ENCODE measurements at places on chromosomes 6 and 20.

DNA sequence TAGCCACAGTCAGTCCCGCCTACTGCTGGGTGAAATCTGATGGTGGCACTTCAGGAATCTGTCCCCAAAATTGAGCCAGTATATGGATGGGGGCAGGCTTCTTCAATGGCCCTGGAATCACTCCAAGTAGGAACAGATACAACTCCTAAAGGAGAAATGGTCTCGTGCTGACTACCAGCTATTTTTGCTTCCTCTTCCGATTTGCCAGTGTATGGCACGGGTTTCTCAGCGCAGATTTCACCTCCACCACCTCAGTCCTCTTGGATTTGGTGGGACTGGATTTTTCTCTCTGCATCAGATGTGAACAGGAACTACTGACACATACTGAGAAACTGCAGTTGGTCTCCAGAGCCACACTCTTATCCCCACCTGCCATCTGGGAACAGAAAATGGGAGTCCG is 27.2 kb downstream of the PNPLA1 start:
- DNase-seq = no peak

DNA sequence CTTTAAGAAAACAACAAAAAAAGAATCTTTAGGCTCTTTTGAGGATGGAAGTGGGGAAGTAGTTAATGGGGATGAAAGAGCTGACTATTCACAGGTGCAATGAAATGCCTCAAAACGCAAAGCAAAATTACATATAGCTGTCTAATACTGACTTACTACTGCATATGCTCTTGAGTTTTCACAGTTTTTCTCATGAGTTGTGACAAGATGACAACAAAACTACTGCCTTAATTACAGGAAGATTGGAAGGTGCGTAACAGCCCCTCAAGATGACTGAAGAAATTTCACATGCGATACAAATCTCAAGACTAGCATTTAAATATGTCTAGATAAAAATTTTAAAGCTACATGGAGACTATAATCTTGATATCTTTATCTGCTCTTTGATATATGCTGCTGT is 547.8 kb upstream of the POU3F2 start:
- DNase-seq = no peak

DNA sequence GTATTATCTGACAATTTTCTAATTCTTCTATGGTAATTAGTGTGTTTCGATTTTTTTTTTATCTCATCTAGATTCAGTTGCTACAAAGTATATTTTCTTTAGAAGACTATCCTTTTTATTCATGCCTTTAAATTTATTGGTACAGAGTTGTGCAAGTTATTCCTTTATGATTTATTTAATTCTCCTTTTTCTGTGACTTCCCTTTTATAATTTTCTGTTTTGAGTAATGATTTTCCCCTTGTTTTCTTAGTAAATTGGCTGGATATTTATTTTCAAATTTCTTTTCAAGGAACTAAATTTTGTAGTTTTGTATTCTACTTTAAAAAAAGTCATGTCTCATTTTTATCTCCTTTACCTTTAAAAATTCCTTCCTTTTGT is 2.4 kb upstream of the IL22RA2 start:
- no peak for DNase-seq

GRCh38 chr6:148247386-148248063 is 95.1 kb upstream of the SASH1 start:
- DNase-seq = no peak
